ENCODE measurements at places on chromosomes 7 and 10.
A peak's percentile ranks its signal among the peaks of the same experiment; 100 is the strongest.

GRCh38 chr7:157487046-157487770 lies 150.4 kb downstream of the DNAJB6 start:
- no peak for DNase-seq

DNA sequence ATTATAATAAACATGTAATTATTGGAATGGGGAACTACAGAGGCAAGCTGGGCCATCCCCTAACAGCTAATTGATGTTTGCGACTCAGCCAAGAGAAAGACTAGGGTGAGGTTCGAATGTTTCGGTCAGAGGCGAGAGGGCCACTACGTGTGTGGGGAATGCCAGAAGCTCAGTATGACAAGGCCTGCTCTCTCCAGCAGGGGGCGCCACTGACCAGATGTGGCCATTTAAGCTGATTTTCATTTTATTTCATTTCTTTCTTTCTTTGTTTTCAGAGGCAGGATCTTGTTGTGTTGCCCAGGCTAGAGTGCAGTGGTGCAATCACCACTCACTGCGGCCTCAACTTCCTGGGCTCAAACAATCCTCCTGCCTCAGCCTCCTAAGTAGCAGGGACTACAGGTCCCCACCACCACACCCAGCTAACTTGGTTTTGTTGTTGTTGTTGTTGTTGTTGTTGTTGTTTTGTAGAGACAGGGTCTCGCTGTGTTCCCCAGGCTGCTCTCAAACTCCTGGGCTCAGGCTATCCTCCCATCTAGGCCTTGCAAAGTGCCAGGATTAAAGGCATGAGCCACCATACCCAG lies 38.1 kb downstream of the TMEM130 start:
- DNase-seq, result peak; percentile 10

DNA sequence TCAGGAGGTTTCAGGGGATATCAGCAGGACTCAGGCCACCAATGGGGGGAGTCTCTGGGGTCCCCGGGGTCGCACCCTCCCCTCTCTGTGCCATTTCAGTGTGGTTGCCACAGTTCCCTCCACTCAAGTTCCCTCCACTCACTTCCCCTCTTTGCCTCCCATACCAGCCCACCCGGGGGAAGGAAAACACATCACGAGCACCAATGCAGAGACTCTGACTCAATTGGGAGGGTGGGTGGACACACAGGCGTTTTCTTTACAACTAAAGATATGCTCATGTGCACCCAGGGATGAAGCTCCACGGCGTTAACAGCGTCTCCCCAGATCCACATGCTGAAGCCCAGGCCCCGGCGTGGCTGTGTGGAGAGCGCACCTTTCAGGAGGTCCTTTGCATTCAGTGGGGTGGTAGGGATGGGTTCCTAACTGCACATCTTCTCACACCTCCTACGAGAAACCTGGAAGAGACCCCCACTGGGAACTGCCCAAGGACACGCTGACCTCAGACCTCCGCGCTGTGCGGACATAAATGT lies 254.1 kb downstream of the ZMYND11 start:
- DNase-seq, result no peak

DNA sequence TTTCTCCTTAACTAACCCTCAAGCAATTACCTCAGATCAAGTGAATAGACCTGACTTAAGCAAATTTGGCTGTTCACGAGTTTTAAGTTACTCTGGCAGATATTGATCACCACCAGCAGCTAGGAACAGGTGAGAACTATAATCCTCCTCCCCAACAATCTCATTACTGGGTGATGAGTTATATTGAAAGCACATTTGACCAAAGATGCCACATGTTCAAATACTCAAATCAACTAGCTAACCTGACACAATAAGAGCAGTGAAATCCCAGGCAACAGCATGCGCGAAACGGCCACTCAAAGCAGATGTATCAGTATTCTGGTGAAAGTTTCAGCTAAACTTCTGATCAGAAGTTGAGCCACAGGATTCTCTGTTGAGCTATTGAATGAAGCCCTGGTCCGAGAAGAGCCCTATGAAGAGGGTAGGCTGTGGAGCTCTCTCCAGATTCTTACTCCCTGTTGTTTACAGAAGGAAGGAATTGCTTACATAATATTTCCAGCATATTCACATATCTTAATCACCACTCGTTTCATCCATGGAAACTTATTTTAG lies 52.6 kb downstream of the CAV1 start:
- no peak for DNase-seq

DNA sequence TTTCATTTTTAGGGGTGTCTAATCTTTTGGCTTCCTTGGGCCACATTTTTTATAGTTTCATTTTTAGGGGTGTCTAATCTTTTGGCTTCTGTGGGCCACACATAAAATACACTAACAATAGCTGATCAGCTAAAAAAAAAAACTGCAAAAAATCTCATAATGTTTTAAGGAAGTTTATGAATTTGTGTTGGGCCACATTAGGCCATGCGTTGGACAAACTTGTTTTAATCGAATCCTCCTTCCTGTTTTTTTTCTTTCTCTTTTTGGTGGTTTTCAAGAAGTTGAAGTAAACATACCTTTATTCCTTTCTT lies 37.4 kb downstream of the ZNRF2 start:
- DNase-seq, result no peak

- no peak for DNase-seq
Measured at GRCh38 chr7:121032645-121033460, 44.3 kb downstream of the CPED1 start.

- DNase-seq, result no peak
Measured at GRCh38 chr7:148588670-148589131, 1.9 kb upstream of the C7orf33 start.

GRCh38 chr7:20172736-20173334 lies 44.3 kb downstream of the MACC1 start:
- no peak for DNase-seq

GRCh38 chr7:155761162-155761561 lies 51.1 kb downstream of the SHH start:
- no peak for DNase-seq

- DNase-seq, result no peak
Measured at GRCh38 chr10:84356928-84357327, 28.5 kb downstream of the CCSER2 start.

DNA sequence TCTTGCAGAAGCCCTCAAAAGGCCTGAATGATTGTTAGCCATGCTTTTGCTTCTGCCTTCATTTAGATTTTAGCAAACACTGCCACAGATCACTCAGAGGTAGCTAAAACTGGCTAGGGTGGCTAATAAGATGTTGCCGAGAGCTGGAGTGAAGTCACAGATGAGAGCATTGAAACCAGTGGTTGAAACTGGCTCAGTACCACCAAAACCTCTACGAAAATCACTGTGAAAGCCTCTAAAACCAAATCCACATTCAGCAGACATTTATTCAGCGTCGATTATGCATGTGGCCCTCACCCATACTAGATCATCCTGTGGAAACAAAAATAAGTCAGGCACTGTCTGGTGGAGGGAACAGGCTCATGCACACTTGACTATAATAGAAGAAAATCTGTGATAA lies 50.8 kb downstream of the PIK3CG start:
- DNase-seq, result no peak

- DNase-seq, result no peak
Measured at GRCh38 chr10:114517368-114518250, 113.3 kb upstream of the AFAP1L2 start.

DNA sequence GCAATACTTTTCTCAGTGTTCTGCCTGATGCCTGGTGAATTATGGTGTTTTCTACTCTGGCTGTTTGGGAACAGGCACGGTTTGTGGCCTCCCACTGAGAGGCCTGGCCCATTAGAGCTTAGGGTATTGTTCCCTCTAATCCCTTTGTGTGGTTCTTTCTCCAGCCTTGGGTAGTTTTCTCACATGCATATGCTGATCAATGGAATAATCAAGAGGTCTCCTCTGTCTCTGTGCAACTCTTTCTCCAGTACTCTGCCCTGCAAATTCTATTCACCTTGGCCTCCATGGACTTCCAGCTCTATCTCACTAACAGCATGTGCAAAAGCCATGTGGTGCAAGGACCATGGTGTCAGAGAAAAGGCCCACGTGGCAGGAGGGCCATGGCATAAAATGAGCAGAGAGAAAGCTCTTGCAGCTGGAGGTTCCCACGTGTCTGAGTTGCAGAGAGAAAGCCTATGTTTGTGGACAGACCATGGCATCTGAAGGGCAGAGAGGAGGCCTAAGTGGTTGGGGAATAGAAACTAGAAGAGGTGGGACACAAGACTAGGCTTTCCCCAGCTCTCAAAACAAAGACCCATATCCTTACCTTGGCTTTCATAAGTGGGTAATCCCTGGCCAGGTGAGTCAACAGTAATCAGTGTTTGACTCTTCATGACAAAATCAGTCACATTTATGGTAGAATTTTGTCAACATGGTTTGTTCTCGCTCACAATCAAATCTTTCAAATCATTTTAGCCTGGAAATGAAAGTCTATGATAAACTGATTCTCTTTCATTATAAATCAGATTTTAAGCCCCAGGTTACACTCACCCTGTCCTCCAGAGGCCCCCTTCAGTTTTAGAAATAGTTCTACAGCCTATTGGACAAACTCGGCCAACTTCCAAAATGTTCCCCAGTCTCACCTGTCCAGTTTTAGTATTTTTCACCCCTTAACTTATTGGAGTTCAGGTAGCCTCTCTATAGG lies 17.3 kb downstream of the OPALIN start:
- DNase-seq, result no peak

DNA sequence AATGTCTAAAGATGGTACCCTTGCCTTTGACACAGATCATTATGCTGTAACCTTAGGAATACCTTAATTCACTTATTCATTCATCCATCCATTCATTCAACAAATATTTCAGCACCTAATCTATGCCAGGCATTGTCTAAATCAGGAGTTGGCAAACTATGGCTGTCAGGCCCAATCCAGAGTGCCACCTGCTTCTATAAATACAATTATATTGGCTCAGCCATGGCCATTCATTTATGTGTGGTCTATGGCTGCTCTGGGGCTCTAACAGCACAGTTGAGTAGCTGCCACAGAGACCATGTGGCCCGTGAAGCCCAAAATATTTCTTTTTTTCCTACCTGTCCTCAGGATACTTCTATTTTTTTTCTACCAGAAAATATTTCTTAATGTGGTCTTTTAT lies 6.0 kb upstream of the ITPRIP start:
- DNase-seq, result no peak

All from activated T-cell treated with anti-CD3 and anti-CD28 coated beads for 24 hours (primary cell).